ENCODE measurements at places on chromosomes 2 and 18. TPM values are rescaled to one million over a fixed set of nuclear protein-coding genes. Genes with fewer than 3 reads are reported as not detected.

The DPP10 gene
- polyA plus RNA-seq = 12.1 TPM

The ZNF396 gene
- 5.5 TPM for polyA plus RNA-seq

The MEP1B gene
- 0.20 TPM for polyA plus RNA-seq

The SMAD2 gene
- polyA plus RNA-seq = 83.4 TPM

The PLCL1 gene
- 14.2 TPM for polyA plus RNA-seq

The GPR35 gene
- polyA plus RNA-seq = 3.3 TPM

The DHRS9 gene
- 1.8 TPM for polyA plus RNA-seq

The SCTR gene
- polyA plus RNA-seq = 8.0 TPM

The DYNAP gene
- polyA plus RNA-seq = not detected

The ZNF385B gene
- 14.2 TPM for polyA plus RNA-seq

The MAP4K4 gene
- polyA plus RNA-seq = 77.9 TPM

The SERPINB13 gene
- polyA plus RNA-seq = not detected

The TDRD15 gene
- polyA plus RNA-seq = not detected

The SERPINB10 gene
- 0.19 TPM for polyA plus RNA-seq

The TMEM178A gene
- 121 TPM for polyA plus RNA-seq

The INHA gene
- polyA plus RNA-seq = 0.46 TPM

The LOXL3 gene
- polyA plus RNA-seq = 12.4 TPM

The MPP4 gene
- polyA plus RNA-seq = 0.16 TPM

The VIL1 gene
- polyA plus RNA-seq = 29.3 TPM

The ACMSD gene
- polyA plus RNA-seq = 42.3 TPM

The FOXD4L1 gene
- polyA plus RNA-seq = 0.20 TPM

The CPS1 gene
- 3.2 TPM for polyA plus RNA-seq

The ATL2 gene
- 76.0 TPM for polyA plus RNA-seq

The FER1L5 gene
- polyA plus RNA-seq = 0.75 TPM

The GKN2 gene
- polyA plus RNA-seq = 0.17 TPM

The PDCL3 gene
- 36.7 TPM for polyA plus RNA-seq

The IGFBP2 gene
- polyA plus RNA-seq = 337 TPM

The REG3A gene
- polyA plus RNA-seq = not detected

The YES1 gene
- polyA plus RNA-seq = 71.2 TPM

The KCNG2 gene
- polyA plus RNA-seq = 0.46 TPM

The CNGA3 gene
- not detected for polyA plus RNA-seq

The EVA1A gene
- polyA plus RNA-seq = 15.9 TPM

The SCN3A gene
- 0.90 TPM for polyA plus RNA-seq

The CCDC121 gene
- 11.8 TPM for polyA plus RNA-seq

The SLC11A1 gene
- polyA plus RNA-seq = 0.84 TPM
